ENCODE measurements at places on chromosomes 4 and X. TPM values are rescaled to one million over a fixed set of nuclear protein-coding genes. Genes with fewer than 3 reads are reported as not detected.

DNA sequence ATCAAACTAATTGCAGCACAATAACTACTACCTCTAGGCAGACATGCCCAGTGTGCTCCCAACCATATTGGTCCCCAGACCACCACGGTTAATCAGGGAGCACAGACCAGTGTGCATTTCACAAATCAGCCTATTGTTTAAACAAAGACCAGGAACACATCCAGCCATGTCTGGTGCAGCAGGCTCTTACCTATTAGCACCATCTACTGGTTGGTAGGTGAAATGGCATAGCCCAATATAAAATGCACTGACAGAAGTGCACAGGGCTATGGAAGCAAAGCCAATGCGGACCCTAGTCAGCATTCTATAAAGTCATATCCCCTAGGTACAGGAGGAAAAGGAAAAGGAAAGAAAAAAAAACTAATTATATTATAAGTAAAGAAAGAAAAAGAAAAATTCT is 15.5 kb upstream of the CYLC1 start:
- DNase-seq, result no peak

- no peak for DNase-seq
Measured at GRCh38 chrX:138897621-138898492, 186.3 kb upstream of the FGF13 start.

DNA sequence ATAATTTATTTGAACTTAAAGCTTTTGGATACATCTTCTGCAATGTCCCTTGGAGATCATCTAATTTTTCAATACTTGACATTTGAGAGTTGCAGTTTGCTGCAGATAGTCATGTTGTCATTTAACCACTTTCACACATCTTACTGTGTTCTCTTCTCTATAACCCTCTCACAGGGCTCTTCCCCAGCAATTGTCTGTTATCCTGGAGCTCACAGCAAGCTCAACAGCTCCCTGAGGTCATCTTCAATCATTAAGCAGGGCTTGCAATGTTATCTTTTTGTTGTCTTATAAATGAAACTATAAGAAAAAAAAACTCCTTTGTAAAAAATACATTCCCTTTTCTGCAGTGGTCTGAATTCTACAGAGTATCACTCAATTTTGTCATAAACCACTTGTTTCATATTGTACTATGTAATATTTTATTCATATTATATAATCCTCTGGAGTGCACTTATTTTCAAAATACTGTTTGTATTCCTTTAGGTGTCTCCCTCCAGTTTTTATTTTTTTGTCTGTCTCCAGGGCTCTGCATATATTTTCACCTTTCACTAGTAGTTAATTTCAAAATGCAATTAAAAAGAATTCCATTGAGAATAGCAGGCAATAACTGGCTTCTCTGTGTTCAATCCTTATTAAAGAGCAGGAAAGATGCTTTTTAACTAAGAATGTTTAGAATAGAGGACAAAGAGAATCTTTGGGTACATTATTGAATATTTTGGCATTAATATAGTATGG is 106.3 kb upstream of the ARSJ start:
- no peak for DNase-seq

DNA sequence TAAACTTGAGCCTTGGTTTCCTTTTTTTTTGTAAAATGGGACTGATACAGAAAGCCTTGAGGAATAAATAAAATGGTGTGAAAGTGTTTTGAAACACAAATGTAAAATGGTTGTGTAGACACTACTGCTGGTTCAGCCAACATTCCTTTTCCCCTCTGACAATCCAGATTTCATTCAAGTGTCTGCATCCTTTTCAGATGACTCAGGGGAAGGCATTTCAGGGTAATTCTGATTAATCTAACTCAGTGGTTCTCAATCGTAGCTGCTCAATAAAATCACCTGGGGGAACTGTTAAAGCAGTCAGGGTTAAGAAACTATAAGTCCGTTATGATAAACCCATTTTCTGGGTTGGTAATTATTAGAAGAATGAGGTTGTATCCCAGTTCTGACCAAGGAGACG is 4.6 kb downstream of the ARHGAP10 start:
- DNase-seq, result no peak

The SULT1E1 gene
- total RNA-seq, result 0.29 TPM
